ENCODE measurements at places on chromosomes 16 and 17. TPM values are rescaled to one million over a fixed set of nuclear protein-coding genes. Genes with fewer than 3 reads are reported as not detected.

OTOP3 gene
- total RNA-seq: not detected

SLFN12 gene
- 12.4 TPM for total RNA-seq

MAPT gene
- 5.1 TPM for total RNA-seq

TBX6 gene
- total RNA-seq: 1.4 TPM

CACNG3 gene
- total RNA-seq: not detected

KRT12 gene
- not detected for total RNA-seq

RAP1GAP2 gene
- 16.1 TPM for total RNA-seq

TAC4 gene
- not detected for total RNA-seq

GCGR gene
- not detected for total RNA-seq

MYO15A gene
- 2.8 TPM for total RNA-seq

NPIPB9 gene
- total RNA-seq: 3.5 TPM

DNA sequence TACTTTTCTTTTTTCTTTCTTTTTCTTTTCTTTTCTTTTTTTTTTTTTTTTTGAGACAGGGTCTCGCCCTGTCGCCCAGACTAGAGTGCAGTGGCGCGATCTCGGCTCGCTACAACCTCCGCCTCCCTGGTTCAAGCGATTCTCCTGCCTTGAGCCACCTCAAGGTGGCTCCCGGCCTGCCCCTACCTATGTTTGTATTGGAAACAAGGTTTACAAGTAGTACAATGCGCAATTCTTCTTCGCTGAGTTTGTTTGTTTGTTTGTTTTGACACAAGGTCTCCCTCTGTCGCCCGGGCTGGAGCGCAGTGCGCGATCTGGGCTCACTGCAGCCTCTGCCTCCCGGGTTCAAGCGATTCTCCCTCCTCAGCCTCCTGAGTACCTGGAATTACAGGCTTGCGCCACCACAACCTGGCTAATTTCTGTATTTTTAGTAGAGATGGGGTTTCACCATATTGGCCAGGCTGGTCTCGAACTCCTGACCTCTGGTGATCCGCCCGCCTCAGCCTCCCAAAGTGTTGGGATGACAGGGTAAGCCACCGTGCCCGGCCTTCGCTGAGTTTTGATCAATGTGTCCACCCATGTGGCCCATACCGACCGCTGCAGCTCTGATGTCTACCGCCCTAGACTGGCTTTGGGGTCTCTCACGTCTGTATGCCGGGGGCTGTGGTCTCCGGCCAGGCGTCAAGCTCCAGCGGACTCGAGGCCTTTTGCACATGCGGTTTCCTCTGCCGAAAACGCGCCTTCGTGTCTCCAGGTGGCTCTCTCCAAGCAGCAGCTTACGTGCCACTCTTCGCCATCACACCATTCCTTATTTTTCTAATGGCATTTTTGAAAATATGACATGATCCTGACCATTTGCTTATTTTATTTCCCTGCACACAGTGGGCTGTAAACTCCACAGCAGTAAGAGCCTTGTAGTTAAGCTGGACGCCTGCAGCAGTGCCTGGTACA, 1.1 kb upstream of the YBX2 start:
- no peak for DNase-seq

DNA sequence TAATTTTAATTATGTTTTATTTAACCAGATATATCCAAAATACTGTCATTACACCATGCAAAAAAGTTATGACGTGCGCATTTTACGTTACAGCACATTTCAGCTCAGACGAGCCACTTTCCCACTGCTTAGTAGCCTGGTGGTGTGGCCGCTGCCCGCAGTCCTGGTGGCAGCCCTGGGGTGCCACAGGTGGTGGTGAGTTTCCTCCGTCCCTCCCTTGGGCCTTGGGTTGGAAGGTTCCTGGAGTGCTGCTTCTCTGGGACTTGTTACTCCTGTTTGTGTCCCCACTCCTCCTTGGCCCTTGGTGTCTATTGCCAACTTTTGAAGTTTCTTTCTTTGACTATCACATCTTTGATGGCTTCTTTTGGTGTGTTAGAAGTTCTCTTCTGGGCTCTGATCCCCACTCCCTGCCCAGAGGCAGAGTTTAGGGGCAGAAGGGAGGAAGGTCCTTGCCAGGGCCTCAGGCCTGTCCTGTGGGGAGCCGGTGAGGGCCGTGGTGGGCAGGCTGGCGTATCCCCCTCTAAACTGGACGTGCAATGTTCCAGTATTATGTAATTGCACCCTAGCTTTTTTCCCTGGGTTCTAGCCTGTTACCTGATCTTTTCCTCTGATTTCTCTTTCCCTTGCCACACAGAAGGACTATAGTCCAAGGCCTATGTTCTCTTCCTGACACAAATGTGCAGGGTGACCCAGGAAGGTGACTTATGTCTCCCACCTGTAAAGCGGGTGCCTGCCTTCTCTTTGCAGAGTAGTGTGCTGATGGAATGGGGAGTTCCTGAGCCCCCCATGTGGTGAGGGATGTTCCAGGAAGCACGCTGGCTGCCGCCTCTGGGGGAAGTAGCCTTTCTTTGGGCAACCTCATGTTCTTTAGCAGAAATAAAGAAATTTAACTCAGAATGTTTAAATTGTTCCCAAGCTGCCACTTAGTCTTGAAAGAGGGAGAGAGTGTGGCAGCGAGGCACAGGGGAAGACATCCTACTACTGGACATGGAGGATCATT, 8.4 kb downstream of the MPRIP start:
- DNase-seq: peak; percentile 22

GRCh38 chr17:36527621-36528250, 6.9 kb downstream of the MYO19 start:
- peak; percentile 32 for DNase-seq

GRCh38 chr16:23502466-23502865, 7.8 kb downstream of the GGA2 start:
- no peak for DNase-seq

- DNase-seq: no peak
Observed at GRCh38 chr16:58127033-58127556, 2.1 kb downstream of the CFAP20 start.

DNA sequence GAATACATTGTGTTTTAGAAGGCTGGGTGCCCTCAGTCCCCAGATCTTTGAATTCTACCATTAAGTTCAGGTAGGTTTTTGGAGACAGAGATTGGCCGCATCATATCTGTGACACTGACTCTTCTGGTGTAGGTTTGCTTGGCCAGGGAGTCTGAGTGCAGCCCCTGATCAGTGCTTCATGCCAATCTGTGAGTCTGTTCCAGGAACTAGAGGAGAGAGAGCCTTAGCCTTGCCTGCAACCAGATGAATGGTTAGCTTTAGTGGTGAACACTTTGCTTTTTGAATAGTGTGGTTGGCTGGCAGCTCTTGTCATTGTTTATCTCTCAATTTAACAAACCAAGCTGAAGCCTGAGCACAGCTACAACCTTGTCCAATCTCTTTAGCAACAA, 87.8 kb downstream of the PLXDC1 start:
- no peak for DNase-seq

GRCh38 chr17:38656959-38657823, 17.6 kb downstream of the EPOP start:
- no peak for DNase-seq

- DNase-seq: no peak
Observed at GRCh38 chr16:52408191-52408845, 138.6 kb downstream of the TOX3 start.

- DNase-seq: no peak
Observed at GRCh38 chr16:67474551-67475455, 6.2 kb downstream of the ATP6V0D1 start.

DNA sequence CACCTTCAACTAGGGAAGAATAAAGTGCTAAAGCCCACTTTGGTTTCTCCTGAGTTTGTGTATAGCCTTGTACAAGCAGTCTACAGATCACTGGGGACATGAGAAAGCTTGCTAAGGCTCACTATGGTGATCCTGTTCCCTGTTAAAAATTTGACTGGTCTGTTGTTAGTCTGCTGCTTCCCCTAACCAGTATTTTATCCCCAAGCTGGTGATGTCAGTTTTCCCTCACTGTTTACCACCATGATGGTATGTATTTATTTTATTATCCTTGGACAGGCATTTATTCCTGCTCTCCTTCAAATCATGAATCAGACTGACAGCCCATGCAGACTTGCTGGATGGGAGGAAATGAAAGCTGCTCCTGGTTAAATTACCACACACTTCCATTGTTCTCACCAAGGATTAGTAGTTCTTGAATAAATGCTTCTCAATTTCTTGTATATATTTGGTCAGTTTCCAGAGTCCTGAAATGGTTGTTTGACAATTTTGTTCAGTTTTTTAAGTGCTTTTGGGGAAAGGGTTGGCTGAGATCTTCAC, 99.6 kb downstream of the CA4 start:
- no peak for DNase-seq

DNA sequence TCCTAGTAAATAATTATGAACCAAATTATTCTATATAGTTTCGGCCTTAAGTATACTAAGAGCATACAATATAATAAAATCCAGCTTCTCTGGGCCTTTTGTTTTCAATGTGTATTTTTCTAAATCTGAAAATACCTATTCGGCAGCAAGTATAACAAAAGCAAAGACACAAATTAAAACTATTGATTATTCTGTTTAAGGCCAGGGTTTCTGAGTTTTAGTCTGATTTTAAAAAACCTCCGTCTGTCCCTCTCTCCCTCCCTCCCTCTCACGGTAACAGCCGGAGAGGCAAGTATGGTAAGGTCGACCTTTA, 1.5 kb downstream of the TOB1 start:
- DNase-seq: no peak

- DNase-seq: peak; percentile 41
Observed at GRCh38 chr16:56910654-56911539, 21.0 kb upstream of the HERPUD1 start.

DNA sequence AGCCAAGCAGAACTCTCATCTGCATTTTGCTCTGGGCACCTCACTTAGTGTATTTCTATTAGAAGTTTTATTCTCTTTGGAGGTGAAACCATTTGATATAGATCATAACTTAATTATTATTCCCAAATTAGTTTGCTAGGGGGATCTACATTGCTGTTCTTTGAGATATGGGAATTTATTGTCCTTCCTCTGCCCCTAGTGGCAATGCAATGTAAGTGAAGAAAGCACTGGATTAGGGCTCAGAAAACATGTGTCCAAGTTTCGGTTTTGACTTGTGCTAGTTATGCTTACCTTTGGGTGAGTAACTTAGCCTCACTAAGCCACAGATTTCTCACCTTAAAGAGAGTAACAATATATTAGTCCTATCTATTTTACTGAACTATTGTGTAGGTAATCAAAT, 2.9 kb downstream of the KRT39 start:
- DNase-seq: no peak

DNA sequence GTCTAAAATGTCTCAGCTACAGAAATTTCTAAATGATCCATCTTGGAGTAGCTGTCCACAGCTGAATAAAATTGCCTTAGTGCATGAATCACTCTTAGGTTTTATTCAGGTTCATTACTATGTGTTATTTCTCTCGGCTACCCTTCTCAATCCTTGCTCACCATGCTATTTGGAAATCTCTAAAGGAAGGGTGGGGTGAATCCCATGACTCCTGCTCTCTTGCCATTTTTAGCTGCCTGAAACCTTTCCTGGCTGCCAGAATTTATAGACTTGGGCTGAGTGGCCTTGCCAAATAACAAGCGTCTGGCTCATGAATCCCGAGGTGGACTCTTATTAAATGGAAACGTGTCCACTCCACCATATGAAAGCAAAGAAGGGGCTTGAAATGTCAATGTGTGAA, 936.1 kb upstream of the SOX9 start:
- no peak for DNase-seq

DNA sequence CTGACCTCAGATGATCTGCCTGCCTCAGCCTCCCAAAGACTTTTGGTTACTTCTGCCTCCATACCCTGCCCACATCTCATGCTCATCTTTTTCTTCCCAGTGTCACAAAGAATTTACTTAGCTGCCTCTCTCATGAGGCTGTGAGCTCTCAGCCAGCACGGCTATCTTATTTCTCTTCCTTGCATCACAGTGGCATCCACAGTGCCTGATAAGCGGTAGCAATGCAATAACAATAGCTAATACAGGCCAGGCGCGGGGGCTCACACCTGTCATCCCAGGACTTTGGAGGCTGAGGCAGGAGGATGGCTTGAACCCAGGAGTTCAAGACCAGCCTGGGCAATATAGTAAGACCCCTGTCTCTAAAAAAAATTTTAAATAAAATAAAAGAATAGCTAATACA, 15.5 kb upstream of the MARVELD3 start:
- no peak for DNase-seq

DNA sequence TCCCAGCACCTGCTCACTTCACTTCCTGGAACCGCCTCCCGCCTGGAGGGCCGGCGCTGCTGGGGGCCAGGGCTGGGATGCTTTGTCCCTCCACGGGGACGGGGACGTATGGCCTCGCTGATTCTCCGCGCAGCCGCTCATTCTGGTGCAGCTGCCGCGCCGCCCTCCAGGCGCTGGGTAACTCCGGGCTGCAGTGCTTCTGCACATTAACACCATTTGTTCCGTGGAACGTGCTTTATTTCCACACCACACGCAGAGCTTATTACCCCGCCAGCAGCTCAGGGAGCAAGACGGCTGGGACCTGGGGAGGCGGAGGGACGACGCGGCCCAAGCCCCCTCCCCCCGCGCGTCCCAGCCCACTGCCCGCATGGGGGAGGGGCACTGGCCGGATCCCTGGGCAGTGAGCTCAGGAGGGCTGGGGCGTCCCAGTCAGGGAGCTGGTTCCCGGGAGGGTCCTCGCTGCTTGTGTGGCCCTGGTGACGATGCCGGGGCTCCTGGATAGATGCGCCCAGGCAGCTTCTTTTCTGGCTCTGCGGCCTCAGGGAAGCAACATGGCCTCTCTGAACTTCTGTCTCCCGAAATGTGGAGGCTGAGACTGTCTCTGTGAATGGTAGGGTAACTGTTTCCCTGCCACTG, 45.4 kb upstream of the ACSF3 start:
- DNase-seq: no peak

DNA sequence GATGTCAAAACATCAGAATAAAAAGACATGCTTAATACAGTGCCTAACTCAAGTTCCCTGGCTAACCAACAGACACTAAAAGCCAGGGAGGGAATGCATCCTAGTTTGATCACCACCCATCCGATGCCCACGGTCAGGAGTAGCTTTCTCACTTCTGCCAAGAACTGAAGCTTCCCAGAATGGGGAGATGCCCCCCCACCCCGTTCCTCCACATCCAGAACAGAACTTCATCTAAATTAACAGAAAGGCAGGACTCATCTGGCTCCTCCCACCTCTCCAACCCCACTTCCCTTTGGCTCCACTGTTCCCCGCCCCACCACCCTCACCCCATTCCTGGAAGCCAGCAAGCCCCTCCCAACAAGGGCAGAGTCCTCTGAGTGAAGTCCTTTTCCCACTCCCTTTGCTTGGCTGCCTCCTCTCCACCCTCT, 33.7 kb downstream of the GDE1 start:
- DNase-seq: no peak

GRCh38 chr16:74094514-74094913, 202.1 kb upstream of the PSMD7 start:
- DNase-seq: no peak

GRCh38 chr17:32446949-32447348, 2.6 kb downstream of the PSMD11 start:
- no peak for DNase-seq

- DNase-seq: peak; percentile 46
Observed at GRCh38 chr16:84339766-84340165, 28.6 kb upstream of the ATP2C2 start.

Data from upper lobe of right lung (tissue), 1 donor.